AML-193 (cell line): ENCODE measurements at places on chromosomes 16 and 17.
A peak's percentile ranks its signal among the peaks of the same experiment; 100 is the strongest.

DNA sequence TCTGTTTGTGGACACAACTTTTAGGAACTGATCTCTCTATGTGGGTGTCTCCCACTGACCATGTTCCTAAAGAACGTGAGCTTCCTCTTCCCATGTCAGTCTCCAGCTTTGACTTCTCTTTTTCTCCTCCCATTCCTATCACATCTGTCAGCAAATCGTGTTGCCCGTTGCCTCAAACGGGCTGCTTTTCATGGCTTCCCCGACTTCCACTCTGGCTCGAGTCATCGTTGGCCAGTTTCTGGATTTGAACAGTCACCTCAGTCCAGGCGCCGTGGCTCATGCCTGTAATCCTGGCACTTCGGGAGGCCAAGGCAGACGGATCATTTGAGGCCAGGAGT is 5.4 kb downstream of the ABCC1 start:
- DNase-seq, result no peak

GRCh38 chr16:7124701-7125100 is 207.9 kb upstream of the RBFOX1 start:
- no peak for DNase-seq

- DNase-seq, result peak; percentile 40
These were observed 21.4 kb downstream of the MPRIP start for GRCh38 chr17:17063546-17064122.

- peak; percentile 7 for DNase-seq
These were observed 180.9 kb upstream of the TOX3 start for GRCh38 chr16:52727849-52728248.

DNA sequence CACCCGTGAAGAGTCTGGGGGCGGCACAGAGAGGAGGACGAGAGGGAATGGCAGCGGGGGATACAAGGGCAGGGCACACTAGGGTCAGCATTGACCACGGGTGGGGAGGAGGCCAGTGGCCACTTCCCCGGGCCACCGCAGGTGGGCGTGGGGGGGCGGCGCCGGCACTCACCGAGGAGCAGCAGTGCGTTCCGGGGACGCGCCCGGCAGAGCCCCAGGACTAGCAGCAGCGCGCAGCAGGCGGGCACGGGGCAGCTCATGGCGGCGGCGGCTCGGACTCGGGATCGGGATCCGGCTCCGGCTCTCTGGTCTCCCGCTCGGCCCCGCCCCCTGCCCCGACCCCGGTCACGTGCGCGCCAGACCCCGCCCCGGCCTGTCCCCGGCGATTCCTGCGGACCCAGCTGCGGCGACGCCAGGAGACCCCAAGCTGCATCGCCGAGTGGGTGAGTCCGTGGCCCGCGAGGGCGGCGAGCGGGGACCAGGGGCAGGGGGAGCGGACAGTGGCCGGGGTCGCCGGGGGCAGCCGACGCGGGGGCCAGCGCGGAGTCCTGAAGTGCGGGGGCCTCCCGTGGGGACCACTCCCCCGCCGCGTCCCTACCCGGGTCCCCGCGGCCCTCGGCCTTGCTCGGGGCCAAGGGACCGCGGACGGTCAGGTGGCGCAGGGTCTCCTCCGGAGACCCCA is at the start of the genes SGSH and SLC26A11:
Gene SGSH (minus strand): TSS at position 280 of the 682 bp plus-strand sequence. CDS start 20 bp downstream, at position 260.
Gene SLC26A11 (plus strand): TSS at position 374 of the 682 bp plus-strand sequence. CDS start 1,134 bp downstream, outside the sequence.
- DNase-seq, result no peak
